ENCODE measurements at places on chromosomes 5 and 9. TPM values are rescaled to one million over a fixed set of nuclear protein-coding genes. Genes with fewer than 3 reads are reported as not detected.

DNA sequence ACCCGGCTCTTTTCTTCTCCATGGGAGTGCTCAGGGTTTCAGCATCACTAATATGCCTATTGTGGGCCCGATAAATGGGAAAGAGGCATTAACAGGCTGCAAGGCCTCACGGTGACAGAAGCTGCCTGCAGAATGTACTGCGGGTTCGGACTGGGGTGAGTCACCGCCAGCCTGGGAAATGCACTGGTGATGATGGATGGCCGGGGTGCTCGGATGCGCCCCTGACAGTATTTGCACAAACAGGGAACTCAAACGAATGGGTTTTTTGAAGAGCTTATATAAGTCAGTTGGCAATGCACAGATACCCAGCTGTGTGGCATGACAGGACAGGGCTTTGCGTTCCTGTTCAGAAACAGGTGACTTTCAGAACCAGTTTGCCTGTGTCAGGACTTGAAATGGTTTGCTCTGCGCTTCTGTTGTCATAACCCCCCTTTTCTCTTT is 42.0 kb upstream of the PITX1 start:
- DNase-seq, result peak; percentile 71

- no peak for DNase-seq
Observed at GRCh38 chr5:145768863-145769262, 66.3 kb downstream of the PRELID2 start.

GRCh38 chr9:2242831-2243330 is 227.7 kb downstream of the SMARCA2 start:
- peak; percentile 22 for DNase-seq

DNA sequence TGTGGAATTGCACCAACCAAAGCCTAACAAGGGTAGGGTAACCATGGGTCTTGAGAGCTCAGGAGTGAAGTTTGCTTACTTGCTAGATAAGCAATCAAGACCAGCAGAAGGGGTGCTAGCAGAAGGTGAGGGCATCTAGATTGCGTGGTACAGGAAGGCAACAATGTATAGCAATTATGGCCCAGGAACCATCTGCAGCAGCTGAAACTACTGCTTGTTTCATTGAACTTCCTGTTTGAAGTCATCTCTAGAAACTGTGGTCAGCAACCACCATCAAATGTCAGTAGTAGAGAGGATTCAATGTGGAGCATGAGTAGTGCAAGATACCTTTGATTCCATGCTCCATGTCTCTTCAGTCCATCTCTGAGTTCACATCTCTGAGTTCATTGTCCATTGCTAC is 462.1 kb upstream of the GRAMD2B start:
- DNase-seq, result no peak

GRCh38 chr9:81387360-81388106 is 301.8 kb downstream of the TLE1 start:
- no peak for DNase-seq

DNA sequence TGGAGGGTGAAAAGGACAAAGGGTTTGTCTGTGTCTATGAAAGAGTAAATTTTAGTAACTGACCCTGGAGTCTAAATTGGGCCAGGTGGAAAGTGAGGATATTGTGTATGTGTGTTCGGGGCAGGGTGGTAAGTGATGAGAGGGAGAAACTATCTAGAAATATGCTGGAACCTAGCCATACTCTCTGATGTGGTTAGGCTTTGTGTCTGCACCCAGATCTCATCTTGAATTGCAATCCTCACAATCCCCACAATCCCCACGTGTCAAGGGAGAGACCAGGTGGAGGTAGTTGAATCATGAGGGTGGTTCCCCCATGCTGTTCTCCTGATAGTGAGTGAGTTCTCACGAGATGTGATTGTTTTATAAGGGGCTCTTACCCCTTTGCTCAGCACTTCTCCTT is 60.6 kb downstream of the COMMD10 start:
- no peak for DNase-seq

- DNase-seq, result no peak
Observed at GRCh38 chr5:122420537-122421236, 108.7 kb downstream of the SNCAIP start.

GRCh38 chr9:83155733-83156132 is 92.8 kb upstream of the RASEF start:
- DNase-seq, result no peak

DNA sequence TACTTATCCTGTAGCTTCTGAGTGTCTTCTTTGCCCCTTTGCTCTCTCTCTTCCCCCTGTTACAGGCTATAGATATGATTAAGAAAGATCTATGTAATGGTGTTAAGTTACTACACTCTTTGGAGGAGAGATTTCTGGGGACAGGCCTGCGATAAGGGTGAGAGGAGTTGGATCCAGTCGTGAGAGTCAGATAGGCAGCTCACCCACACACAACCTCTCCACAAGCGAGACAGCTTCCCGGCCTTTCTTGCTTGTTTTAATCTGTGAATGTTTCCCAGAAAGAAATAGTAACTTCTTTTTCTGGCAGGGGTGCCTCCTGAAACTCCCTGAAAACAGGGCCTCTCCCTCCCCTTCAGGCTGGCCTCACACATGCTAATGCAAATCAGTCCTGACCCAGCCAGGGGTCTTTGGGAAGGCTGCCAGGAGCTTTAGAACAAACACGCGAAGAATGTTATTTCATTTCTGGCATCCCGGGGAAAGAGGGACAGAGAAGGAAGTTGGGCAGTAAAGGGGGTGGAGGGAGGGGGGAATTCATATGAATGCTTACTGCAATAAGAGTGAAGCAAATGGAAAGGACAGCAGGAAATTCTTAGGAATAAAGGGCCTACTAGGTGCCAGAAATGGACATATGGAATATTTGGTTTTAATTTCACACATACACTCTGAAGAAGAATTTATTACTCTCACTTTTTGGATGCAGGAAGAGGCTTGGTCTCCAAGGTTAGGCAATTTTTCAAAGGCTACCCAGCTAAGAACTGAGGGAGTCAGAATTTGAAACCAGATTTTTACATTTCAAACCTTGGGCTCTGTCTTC is 215.8 kb upstream of the TRIM32 start:
- DNase-seq, result peak; percentile 73

DNA sequence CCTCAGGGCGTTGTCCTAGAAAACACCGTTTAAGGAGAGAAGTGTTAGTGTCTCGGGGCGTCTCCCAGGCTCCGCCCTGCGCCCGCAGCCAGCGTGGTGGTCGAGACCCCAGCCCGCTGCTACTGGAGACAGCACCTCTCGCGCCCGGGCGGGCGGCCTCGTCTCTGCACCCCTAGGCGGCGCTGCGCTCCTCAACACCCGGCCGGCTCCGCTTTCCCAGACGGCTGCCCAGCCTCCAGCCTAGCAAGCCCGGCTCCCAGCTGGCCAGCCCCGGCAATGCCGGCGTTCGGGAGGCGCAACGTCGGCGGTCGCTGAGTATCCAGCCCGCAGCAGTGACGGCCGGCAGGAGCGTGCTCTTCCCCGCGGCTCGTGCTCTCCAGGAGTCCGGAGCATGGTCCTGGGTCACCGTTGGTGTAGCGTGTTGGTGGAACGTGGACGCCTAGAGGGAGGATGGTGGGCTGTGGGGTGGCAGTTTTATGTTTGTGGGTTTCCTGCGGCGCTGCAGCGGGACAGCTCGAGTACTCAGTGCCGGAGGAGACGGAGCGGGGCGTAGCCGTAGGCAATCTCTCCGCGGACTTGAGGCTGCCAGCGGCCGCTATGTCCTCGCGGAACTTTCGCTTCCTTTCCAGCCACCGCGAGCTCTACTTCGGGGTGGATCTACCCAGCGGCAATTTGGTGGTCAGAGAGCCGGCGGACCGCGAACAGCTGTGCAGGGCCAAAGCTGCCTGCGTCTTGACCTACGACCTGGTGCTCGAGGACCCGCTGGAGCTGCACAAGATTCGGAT is 536 bp downstream of the PCDHAC1 start:
- DNase-seq, result peak; percentile 5

- peak; percentile 78 for DNase-seq
Observed at GRCh38 chr5:66246608-66247007, 102.5 kb downstream of the SREK1 start.

GRCh38 chr9:91162311-91162710 is 199.4 kb downstream of the AUH start:
- DNase-seq, result peak; percentile 26

GRCh38 chr5:76607353-76607871 is 15.8 kb downstream of the F2RL2 start:
- DNase-seq, result peak; percentile 69

NAIP gene
- total RNA-seq, result 5.1 TPM

PPP3R2 gene
- total RNA-seq, result not detected

CDKN2B gene
- 306 TPM for total RNA-seq

PCDHGA8 gene
- 1.2 TPM for total RNA-seq
